ENCODE measurements at places on chromosomes 16 and 17.
A peak's percentile ranks its signal among the peaks of the same experiment; 100 is the strongest.

- no peak for DNase-seq
Observed at GRCh38 chr17:46122486-46122871, 70.8 kb downstream of the KANSL1 start.

DNA sequence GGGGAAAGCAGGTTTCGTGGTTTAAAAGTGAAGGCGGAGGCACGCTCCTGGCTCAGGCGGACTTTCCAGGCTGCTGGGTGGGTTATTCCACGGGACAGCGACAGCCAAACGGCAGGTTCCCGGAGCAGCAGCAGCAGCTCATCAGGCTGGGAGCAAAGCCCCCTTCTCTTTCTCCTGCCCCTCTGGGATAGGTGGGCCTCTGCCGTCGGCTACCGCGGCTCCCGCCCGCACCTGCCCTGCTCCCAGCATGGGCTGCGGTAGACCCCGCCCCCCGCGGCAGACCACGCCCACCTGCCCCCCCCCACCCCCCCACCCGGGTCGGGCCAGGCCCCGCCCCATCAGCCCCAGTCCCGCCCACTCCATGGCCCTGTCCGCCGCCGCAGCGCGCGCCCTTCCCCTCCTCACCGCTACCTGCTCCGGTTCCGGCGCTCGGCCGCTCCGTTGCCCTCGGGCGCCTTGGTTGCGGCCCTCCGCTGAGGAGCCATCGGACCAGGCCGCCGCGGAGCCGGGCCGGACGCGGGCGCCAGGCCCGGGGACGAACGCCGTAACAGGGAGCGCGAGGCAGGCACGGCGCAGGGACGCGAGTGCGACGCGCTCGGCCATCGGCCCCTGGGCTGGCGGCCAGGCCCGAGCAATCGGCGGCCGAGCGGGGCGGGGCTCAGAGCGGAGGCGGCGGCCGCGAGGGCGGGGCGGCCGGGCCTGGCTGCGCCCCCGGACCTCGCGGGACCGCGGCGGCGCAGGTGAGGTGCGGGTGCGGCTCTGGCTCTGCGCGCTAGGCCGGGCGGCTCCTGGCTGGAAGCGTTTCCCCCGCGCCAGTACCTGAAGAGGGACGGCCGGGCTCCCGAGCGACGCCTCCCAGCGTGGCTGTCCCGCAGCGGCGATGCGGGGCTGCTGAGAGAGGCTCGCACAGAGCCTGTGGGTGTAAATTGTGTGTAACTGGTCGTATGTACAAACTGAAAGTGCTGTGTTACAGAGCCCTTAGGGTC is at the start of the genes HEXD and OGFOD3:
Gene HEXD, plus strand, starts transcription at position 347 of the 986 bp plus-strand sequence. CDS start 1,453 bp downstream, outside the sequence.
Gene OGFOD3, minus strand, starts transcription at position 586 of the 986 bp plus-strand sequence. Its CDS starts 101 bp downstream, at position 485.
- peak; percentile 52 for DNase-seq

DNA sequence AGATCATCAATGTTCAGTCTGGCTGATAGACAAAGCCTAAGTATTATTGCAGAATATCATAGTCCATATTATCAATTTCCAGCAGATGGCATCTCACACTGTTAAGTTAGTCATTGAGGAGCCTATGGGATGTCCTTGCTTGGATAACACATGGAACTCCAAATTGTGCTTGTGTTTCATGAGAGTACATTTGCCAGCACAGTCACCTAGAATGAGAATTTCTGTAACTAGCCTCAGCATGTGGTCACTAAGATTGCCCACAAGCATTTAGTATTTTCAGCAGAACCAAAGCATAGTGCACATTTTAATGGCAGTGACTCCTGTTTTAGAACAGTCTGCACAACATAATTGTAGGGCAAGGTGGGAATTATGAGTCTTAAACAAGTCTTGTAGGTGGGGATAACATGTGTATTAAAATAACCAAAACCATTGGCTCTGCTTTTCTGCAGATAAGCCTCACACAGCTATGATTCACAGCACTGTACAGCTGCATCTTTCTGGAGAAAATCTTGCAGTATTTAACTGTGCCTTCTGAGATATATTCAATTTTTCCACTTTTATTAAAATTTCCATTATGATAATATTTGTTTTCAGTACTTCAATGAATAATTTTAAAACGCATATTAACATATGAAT is 882.8 kb upstream of the SOX9 start:
- no peak for DNase-seq

GRCh38 chr16:2512735-2513404 is 882 bp upstream of the ATP6V0C start:
- no peak for DNase-seq

- DNase-seq = no peak
Observed at GRCh38 chr16:48426244-48427141, 41.3 kb upstream of the SIAH1 start.

- no peak for DNase-seq
Observed at GRCh38 chr17:64357191-64357981, 33.3 kb downstream of the PECAM1 start.

DNA sequence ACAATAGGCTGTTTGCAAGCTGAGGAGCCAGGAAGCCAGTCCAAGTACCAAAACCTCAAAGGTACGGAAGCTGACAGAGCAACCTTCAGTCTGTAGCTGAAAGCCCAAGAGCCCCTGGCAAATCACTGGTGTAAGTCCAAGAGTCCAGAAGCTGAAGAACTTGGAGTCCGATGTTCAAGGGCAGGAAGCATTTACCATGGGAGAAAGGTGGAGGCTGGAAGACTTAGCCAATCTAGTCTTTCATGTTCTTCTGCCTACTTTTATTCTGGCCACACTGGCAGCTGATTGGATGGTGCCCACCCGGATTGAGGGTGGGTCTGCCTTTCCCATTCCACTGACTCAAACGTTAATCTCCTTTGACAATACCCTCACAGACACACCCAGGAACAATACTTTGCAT is 15.3 kb downstream of the CD300LB start:
- DNase-seq = no peak

GRCh38 chr17:31296142-31296541 is 897 bp downstream of the OMG start:
- DNase-seq = no peak

DNA sequence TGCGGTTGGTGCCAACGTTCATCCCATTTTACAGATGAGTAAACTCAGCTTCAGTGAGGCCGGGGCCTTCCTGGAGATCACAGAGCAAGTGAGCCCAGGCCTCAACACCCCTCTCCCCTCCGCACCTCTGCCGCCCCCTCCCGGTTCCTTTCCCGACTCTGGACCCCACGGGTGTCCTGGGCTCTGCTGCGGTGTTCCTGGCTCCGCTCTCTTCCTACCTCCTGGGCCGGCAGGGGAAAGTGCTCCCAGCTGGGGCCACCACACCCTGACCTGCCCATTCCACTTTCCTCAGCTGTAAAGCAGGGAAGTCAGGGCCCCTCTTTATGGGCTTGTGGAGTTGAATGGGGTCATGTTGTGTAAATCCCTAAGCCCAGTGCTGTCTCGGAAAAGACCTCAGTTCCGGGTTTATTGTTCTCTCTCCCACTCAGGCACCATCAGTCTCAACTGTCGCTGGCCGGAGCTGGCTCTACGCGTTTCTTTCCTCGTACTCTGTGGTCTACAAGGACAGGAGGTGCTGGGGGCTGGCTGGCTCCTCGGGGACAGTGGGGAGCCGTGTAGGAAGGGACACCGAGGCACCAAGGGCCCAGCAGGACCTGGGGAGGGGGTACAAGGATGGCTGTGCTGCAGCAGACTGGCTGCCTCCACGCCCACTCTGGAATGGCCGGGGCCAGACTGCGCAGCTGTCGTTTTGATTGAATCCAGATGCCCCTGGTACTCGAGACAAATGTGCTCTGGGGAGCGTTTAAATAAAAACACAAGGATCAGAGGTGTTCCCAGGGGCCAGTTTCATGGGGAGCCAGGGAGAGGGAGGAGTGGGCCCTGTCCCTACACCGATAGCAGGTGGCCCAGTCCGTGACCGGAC is 21.7 kb upstream of the ACSF3 start:
- no peak for DNase-seq

DNA sequence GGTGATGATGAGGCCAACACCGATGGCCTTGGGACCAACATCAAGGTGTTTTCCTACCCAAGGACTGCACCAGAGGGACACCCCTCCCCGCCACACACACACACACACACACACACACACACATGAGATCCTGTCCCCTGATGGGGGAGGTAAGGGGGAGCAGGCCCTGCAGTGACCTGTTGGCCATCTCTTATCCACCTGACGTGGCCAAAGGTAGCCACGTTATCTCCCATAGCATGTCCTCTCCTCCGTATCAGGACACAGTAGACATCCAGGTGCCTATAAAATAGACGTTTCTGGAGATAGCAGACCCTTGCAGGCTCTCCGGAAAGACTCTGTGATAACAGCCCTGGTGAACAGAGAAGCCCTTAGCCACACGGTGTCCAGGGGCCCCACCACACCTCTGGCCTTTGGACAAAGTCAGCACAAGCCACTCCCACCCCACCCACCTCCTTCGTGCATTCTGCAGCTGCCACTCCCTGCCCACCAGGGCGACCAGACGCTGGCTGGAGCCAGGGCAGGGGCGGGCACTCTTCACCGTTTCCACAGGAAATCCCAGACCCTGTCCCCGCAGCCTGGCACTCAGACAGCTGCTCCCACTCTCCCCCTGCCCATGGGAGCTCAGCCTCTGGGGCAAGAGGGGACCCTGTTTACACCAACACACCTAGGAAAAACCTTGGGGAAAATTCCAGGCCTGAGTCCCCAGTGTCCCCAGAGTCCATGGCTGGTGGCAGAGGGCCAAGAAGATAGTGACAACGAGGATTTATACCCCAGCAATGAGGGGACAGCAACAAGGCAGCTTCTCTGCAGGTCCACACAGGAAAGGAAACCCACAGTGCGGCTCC is 15.4 kb upstream of the ENPP7 start:
- DNase-seq = no peak

DNA sequence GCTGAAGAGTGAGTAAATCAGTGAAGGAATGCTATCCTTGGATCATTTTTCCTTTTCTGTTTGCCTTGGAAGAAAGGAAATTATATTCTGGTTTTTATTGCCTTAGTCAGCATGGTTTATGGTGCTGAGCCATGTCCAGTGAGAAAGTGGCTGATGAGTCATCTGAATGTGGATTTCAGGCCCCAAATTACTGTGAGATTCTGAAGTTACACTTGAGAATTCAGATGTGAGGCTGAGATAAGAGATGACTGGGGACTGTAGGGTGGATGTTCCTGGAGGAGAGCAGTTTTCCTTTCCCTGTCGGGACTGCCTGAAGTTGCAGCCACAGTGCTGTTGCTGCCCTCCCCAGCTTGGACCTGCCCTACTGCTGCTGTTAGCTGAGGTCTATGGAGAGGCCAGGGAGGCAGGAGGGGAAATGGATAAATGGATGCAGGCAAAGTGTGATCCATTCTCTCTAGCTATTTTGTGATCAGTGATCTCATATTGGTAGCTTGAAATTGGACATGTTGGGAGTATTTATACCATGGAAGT is 4.2 kb upstream of the MAP3K14 start:
- DNase-seq = no peak

- DNase-seq = no peak
Observed at GRCh38 chr16:76214856-76215255, 62.3 kb upstream of the CNTNAP4 start.

All from dorsolateral prefrontal cortex (tissue), 122 donors.